NCI-H748 treated with DMSO at 0.1 percent for 48 hours (cell line): ENCODE measurements at places on chromosomes 12 and 14.

- no peak for DNase-seq
Measured at GRCh38 chr14:100776681-100777365, 49.1 kb upstream of the MEG3 start.

DNA sequence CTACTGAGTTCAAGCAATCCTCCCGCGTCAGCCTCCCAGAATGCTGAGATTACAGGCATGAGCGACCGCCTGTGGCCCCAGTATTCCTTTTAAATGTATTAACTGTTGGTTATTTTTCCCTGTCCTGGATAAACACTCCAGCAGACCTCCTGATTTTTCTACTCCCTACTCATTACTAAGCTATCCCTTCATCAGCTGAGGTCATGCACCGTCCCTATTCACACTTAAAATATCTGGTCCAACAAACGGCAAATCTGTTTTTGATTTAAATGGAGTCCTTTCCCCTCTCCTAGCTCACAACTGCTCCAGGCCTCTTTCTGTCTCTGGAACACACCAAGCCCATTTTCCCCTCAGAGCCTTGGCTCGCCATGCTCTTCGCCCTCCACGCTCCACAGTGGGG lies 1003.3 kb upstream of the TMEM132C start:
- no peak for DNase-seq

- DNase-seq = no peak
Measured at GRCh38 chr14:36662258-36662542, 540 bp downstream of the PAX9 start.

- no peak for DNase-seq
Measured at GRCh38 chr14:95666450-95666849, 19.8 kb upstream of the TCL1B start.

DNA sequence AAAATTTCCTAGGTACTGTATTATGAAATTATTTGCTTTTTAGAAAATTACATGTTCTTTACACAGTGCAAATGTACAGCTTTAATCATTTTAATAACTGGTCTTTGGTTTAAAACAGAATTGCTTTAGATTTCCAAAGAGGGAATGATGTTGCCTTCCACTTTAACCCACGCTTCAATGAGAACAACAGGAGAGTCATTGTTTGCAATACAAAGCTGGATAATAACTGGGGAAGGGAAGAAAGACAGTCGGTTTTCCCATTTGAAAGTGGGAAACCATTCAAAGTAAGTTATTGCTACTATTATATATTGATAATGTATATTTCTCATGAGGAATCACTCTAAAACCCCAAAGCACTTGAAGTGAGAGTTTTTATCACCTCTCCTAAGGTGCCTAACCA lies 13.4 kb downstream of the LGALS3 start:
- no peak for DNase-seq

GRCh38 chr14:73758392-73759182 lies 44.4 kb upstream of the PNMA1 start:
- DNase-seq = peak; percentile 55
